ENCODE measurements at places on chromosomes 5 and 9.

GRCh38 chr9:132041798-132042197 is 37.9 kb downstream of the MED27 start:
- DNase-seq, result no peak

DNA sequence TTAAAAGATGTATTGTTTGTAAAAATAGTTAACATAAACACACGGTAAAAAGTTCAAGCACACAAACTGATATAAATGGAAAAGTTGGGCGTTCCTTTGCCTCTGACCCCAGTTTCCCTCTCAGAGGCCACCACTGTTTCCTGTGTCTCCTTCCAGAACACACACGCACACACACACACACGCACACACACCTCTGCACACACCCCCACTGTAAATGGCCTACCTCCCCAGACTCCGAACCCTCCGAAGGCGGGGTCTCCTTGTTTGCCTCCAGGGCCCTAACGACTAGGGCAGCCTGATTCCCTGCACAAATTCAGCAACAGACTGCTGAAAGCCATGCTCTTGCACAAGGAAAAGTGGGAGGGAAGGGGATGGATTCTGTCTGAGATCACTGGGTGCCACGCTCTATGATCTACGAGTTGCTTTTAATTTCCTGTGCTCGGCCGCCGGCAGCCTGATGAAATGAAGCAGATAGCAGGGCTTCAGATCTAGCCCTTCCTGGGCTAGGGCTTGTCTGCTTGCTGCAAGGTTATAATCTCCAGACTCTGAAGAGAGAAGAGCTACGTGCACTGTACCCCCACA is 184.0 kb upstream of the IL12B start:
- no peak for DNase-seq

GRCh38 chr5:79898611-79899010 is 92.5 kb downstream of the MTX3 start:
- DNase-seq, result no peak

DNA sequence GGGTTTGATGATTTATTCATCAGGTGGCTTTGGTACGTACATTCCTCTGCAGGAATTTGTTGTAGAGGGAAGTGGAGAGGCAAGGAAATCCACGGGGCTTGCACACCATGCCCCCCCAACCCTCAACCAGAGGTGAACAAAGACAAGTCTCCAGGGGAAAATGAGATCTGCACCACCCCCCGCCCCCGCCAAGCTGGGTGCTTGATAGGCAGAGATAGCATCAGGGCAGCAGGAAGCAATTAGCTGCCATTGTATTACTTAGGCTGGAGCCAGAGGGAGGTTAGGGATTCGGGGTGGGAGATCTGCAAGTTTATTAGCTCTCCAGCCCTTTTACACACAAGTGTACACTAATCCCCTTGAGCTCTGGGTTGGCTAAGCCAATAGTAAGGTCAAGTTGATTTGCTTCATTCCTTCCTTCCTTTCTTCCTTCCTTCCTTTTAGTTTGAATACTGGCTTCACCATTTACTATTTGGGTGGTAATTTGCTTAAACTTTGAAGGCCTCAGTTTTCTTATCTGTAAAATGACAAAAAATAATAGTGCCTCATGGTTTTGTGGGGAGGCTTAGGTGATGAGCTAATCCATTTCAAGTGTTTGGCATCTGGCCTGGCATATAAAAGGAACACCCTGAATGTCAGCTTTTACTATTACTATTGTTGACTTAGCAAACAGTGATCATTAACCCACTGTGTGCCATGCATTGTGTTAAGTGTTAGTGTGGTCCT is 34.1 kb downstream of the SPRY4 start:
- no peak for DNase-seq

DNA sequence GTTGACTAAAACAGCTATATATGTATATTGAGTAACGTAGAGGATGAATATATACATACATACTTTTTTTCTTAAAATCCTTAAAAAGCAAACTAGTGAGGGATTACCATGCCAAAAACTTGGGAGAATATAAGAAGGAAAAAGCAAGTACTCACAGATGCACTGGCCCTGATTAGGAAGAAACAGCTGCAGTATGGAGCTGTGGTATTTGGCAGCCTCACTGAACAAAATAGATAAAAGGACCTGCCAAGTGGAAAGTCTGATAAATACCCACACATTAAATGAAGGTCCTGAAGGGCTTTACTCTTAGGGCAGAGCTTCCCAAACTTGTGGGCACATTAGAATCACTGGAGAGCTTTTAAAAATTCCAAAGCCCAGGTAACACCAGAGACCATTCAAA is 80.6 kb downstream of the FEM1C start:
- no peak for DNase-seq

- no peak for DNase-seq
These were observed 83.3 kb downstream of the MLLT3 start for GRCh38 chr9:20538956-20539355.

DNA sequence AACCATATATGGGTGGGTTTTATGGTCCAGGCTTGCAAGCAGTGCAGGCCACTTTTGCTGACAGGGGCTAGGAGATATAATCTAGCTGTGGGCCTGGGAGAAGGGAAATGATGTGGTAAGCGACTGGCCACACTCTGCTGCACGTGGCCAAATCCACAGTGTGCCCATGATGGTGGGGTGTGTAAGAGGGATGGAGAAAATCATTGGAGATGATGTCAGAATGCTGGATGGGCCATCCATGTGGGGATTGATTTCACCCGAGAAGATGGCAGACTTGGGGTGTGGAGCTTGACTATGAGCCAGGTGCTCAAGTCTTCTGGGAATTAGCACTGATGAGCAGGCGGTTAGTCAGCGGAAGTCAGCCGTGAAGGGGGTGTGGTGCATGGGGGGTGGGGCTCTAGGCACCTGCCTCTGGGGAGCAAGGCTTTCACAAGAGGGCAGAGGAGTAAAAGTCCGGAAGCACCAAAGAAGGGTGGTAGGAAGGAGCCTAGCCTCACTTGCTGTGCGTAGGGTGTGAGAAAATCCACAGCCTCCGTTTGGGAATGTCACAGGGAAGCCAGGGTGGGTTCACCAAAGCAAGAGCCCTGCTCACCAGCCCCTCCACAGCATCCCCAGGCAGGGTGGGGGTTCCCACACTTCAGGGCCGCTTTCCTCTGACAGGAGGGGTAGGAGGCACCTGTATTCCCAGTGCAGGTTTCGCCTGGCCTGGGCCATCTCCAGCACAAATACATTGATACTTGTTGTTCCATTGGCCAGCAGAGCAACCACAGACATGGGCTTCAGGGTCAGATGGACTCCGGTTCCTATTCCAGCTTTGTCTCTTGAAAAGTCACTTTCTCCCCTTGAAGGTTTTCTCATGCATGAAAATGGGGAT is 44.5 kb upstream of the ANGPTL2 start:
- DNase-seq, result no peak

- no peak for DNase-seq
These were observed 16.8 kb downstream of the NIPAL4 start for GRCh38 chr5:157476702-157477408.

DNA sequence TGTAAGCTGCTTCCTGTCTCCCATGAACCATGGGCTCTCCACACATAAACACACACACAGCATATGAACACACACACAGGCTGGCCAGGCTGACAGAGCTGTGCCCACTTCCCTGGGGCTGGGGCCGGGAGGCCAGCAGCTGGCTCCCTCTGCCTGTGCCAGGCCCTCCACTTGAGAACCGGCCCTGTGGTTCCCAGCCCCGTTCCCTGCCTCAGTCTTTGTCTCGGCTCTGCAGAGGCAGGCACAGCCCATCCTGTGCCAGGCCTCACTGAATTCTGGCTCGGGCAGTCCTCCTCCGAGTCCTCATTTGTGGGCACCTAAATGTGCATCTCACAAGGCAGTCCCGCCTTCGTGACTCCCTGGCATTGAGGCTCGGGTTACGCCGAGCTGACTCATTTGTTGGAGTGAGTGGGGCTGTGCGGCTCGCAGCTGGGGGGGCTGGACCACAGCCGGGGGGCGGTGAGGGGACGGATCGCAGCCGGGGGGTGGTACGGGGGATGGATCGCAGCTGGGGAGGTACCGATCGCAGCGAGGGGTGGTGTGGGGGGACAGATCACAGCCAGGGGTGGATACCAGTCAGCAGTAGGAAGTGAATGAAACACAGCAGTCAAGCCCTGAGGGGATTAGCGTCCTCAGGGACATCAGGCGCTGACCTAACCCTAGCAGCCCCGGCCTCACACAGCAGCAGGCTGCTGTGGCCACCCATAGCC is 72.3 kb downstream of the PSMB7 start:
- DNase-seq, result no peak

GRCh38 chr5:164555809-164556208 is 1050.4 kb downstream of the MAT2B start:
- DNase-seq, result no peak

GRCh38 chr5:106374956-106375355 is 1295.8 kb downstream of the EFNA5 start:
- no peak for DNase-seq

DNA sequence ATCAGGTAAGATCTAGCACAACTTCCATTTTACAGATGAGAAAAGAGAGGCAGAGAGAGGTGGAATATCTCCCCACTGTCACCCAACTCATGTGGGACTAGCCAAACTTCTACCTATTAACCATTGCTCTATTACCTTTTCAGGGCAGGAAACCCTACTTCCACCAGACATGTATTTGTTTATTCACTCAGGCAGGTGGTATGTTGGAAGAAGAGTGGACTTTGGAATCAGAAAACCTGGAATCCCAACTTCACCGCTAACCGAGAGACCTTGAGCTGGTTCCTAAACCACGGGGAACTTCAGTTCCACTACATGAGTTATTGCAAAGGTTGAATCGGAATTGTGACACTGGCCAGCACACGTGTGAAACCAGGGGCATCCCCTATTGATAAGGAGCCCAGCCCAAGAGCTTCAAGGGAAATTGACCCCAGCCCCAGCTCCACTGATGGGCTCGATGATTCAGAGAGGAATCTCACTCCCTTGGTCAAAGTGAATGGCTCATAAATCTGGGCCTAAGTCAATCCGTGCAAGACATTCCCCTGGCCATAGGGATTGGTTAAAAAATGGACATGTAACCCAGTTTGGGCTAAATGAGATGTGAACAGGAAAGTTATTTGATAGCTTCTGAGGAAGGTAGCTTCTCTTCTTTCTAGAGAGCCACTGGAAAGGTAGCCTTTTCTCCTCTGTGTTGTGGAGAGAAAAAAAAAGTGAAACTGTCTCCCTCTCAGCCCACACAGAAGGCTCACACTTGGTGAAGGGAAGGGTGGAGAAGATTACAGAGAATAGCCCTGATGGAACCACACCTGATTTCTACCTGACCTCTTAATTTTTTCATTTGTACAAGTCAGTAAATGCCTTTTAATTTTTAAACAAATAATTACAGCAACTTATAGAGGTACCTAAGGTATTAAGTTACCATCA is 5.5 kb upstream of the GLIS3 start:
- DNase-seq, result no peak

- no peak for DNase-seq
These were observed 162.1 kb downstream of the EPB41L4A start for GRCh38 chr5:112257005-112257404.

- DNase-seq, result no peak
These were observed 17.9 kb downstream of the MIGA2 start for GRCh38 chr9:129054163-129054851.

- no peak for DNase-seq
These were observed 9.3 kb upstream of the ZCCHC9 start for GRCh38 chr5:81292130-81292529.

- peak; percentile 78 for DNase-seq
These were observed at the start of gene EXOSC3 for GRCh38 chr9:37784616-37785483. Gene EXOSC3, minus strand, starts transcription at chr9:37785064. Its CDS starts 20 bp downstream, at chr9:37785044.

DNA sequence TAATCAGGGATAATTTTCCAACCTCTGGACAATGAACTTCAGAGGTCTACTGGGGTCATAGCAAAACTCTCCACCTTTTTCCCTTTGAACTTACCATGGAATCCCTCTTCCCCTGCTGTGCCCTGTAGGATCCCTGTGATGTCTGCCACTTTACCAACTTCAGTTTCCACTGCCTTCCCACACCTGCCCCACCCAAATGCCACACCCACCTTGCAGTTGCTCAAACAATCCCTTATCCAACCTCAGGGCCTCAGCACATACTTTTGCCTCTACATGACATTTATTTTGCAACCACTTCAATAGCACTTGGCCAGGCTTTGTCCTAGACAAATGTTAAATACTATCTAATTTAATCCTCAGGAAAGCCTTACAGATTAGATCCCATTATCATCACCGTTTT is 463.7 kb upstream of the WWC1 start:
- DNase-seq, result no peak
